AG10803 (cell line): ENCODE measurements at places on chromosomes 4 and X.

DNA sequence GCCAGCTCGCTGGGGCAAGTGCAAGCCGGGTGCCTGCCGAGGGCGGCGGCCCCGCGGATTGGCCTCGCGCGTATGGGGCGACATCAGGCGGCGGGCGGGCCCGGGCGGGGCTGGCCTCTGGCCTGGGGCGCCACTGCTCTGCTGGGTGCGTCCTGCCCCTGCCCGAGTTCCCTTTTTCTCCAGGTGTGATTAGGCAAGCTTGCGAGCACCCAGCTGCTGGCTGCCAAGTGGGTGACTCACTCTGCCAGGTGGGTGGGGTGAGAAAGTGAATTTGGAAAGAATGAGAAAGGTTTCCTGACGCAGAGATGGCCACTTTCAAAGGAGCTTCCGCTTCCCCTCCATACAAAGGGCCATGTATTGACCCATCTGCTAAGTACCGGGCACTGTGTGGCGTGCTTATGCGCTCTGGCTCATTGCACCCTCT, 32.5 kb downstream of the FGFBP1 start:
- no peak for DNase-seq

- DNase-seq = no peak
Measured at GRCh38 chrX:72054779-72055489, 76.8 kb downstream of the RTL5 start.

DNA sequence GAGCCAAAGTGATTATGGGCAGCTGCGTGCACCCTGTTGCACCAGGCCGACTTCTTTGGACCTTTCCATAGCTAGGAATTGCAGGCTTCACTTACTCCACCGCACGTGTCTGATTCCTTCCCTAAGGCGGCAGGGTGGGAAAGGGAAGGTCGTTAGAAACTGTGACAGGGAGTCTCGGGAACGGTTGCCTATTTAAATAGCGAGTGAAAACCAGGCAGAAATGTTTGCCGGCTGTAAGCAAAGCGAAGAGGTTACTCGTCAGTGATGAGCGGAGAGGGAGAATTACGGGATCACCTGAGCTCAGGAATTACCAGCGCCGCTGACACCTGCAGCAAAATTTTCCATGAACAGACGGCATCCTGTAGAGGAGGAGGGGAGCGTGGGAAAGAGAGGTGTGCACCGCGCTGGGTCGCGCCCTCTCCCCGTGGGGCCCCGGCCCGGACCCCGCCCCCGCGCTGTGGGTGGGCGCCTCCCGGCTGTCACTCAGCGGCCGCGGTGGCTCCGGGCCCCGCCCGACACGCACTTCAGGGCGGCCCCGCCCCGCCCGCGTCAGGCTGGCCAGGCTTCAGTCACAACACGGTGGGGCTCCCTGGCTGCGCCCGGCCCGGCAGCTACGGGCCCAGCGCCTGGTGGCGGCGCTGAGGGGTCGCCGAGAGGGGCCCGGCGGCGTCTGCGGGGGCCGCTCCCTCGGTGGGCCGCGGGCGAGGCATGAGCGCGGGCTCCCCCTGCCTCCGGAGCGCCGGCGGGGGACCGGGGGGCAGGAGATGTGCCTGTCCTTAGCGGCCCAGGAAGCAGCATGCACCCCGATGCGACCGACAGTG, at the start of gene SNX25:
TSS of gene SNX25 (plus strand) at position 568 of the 821 bp plus-strand sequence. CDS start at position 797, 229 bp downstream.
- peak; percentile 64 for DNase-seq

DNA sequence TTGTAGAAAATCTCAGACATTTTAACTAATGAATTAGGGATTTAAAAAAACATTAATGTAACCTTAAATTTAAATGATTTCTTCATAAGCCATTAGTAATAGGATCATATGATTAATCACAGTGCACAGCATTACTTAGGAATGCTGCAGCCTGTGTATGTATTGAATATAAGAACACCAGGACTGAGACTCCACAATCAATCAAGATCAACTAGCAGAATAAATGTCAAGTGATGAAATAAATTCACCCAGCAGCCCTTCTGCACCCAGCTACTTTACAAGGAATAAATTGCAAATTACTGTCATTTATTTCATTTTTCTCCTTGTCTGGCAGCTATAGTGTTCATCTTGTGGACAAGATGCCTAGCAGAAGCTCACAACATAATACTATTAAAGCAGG, 46.5 kb downstream of the NEIL3 start:
- no peak for DNase-seq

GRCh38 chr4:38209654-38210053, 249.5 kb downstream of the PTTG2 start:
- no peak for DNase-seq

DNA sequence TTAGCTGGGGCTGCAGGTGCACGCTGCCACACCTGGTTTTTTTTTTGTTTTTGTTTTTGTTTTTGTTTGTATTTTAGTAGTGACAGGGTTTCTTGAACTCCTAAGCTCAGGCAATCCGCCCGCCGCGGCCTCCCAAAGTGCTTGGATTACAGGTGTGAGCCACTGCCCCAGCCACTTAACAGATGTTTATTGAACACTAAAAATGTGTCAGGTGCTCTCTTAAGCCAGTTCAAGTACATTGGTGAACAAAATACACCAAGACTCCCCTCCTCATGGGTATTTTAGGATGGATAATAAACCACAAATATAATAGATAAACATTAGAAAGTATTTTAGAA, 69.9 kb downstream of the TRAPPC11 start:
- no peak for DNase-seq

DNA sequence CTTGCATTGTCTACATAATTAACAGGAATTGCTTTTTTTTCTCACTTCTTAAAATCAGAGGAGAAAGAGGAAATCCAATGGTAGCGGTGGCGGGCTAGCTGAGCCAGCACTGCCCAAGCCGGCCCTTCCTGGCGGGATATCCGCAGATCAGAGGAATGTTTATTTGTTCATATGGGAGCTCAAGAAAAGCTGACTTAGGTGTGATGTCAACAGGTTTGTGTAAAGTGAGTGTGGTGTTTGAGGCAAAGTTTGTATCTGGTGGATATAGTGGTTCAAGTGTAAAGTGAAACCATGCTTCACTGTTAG, 466 bp upstream of the SLC39A8 start:
- no peak for DNase-seq

GRCh38 chrX:46587753-46588171, 14.2 kb downstream of the CHST7 start:
- DNase-seq = peak; percentile 13

- no peak for DNase-seq
Measured at GRCh38 chrX:154057791-154058190, 38.1 kb upstream of the IRAK1 start.

DNA sequence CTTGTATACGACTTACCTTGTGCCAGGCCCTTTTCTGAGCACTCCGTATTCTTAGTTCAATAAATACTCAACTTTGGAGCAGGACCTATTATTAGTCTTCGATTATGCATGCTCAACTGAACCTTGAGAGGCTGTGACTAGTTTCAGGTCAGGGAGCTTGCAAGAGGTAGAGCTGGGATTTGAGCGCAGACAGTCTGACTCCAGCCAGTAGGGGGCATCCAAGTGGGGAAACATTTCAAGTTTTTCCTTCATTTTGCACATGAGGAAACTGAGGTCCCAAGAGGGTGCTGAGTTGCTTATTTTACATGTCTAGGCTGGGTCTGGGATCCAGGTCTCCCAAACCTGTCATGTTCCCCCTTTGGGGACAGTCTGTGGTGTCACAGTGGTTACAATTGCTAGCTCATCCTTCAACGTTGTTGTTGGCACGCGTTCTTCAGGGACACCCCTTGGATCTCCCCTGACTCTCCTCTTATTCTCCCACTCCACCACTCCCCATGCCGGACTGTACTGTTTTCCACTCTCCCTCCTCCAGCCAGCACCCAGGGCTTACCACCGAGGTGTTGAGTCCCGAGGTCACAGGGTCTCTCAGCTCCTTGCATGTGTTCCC, 6.7 kb upstream of the PRICKLE3 start:
- DNase-seq = no peak

- DNase-seq = no peak
Measured at GRCh38 chrX:36609616-36610585, 398.3 kb upstream of the FAM47C start.

DNA sequence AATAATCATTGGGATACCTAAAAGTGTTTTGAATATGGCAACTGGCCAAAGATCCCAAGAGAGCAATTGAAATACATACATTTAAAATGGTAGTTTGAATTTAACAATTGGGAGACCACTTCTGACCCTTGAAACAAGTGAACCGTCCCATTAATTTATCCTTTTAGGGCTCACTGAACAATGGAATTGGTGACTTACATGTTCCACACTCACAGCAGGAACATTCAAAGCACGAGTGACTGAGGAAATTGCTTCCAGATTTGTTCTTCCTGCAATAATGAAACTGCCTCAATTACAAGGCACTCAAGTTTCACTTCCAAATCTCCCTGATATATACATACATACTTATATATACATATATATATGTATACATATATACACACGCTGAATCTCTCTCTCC, 20.6 kb downstream of the SLC39A8 start:
- peak; percentile 10 for DNase-seq

- DNase-seq = no peak
Measured at GRCh38 chrX:39766085-39766726, 331.6 kb downstream of the BCOR start.

GRCh38 chr4:87442889-87443288, 20.5 kb downstream of the NUDT9 start:
- no peak for DNase-seq

GRCh38 chrX:109813236-109813635, 80.2 kb upstream of the ACSL4 start:
- no peak for DNase-seq

DNA sequence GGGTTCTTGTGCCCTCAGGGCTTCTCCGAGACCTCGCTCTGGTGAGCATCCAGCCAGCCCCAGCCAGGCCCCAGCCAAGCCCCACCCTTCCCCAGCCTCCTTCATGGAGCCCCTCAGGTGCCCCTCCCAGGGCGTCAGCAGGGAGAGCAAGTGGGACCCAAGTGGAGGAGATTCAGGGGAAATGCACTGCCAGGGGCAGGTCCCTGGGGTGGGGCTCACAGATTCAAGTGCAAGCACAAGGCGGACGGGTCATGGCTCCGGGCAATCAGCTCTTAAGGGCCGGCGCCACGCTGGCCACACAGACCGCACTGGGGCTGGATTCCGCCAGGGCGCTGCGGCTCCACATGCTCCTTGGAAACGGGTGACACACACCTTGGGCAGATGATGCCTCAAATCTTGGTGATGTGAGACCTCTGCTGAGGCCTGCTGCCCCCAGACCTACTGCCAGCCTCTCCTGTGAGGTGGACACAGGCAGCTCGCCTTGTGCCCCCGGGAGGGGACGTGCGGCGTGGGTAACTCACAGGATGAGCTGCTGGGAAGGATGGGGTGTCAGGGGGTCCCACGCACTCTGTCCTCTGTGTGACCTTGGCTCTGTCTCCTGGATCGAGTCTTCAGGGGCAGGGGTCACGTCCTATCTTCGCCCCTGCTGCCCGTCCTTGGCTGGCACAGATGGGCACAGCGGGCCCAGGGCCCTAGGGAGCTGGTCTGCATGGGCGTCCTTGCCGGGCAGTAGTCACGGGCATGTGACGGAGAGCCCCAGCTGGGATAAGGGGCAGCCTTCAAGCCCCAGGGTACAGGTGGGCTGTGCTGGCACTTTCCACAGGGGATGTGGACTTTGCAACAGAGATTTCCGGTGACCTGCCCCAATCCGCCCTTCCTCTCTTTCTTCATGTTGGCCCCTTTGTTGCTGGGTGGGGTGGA, 17.1 kb downstream of the NAT8L start:
- no peak for DNase-seq

GRCh38 chr4:90081432-90082144, 45.6 kb upstream of the CCSER1 start:
- DNase-seq = no peak

DNA sequence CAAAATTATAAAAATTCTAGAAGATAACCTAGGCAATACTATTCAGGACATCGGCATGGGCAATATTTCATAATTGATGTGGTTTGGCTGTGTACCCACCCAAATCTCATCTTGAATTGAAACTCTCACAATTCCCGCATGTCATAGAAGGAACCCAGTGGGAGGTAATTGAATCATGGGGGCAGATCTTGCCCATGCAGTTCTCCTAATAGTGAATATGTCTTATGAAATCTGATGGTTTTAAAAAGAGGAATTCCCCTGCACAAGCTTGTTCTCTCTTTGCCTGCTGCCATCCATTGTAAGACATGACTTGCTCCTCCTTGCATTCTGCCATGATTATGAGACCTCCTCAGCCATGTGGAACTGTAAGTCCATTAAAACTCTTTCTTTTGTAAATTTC, 77.7 kb downstream of the DDX60 start:
- no peak for DNase-seq

GRCh38 chrX:39626749-39627148, 471.0 kb downstream of the BCOR start:
- DNase-seq = no peak

DNA sequence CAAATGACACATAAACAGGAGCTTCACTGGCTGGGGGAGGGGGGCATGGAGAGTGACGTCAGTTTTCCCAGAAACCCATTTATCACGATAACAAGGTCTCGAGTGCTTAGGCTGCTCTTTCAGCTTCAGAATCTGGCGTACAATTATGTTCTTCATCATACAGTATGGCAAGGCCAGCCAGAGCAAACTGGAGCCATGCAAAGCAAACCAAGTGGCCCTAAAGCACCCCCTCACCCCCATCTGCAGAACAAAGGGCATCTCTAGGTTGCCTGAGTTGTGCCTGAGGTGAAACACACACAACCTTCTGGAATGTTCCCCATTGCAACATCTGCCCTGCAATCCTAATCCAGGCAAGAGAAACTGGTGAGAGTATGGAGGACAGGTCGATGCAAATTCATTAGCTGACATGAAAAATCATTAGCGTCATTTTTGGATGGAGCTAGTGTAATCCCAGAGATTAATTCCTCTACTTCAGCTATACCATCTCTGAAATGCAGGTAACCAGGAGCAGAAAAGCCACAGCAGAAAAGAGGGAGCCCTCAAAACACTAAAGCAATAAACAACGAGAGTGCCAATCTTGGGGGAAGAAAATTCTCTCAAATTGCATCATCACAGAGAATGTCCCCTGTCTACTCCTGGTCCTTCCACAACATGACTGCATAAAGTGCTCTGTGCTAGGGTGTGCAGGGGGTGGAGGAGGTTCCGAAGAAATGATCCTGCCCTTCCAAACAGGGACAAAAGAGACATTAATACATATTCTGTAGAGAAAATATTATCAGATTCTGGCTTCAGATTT, 1.8 kb downstream of the SEPTIN6 start:
- DNase-seq = peak; percentile 59

GRCh38 chrX:11381464-11381863, 88.3 kb downstream of the AMELX start:
- DNase-seq = peak; percentile 59

DNA sequence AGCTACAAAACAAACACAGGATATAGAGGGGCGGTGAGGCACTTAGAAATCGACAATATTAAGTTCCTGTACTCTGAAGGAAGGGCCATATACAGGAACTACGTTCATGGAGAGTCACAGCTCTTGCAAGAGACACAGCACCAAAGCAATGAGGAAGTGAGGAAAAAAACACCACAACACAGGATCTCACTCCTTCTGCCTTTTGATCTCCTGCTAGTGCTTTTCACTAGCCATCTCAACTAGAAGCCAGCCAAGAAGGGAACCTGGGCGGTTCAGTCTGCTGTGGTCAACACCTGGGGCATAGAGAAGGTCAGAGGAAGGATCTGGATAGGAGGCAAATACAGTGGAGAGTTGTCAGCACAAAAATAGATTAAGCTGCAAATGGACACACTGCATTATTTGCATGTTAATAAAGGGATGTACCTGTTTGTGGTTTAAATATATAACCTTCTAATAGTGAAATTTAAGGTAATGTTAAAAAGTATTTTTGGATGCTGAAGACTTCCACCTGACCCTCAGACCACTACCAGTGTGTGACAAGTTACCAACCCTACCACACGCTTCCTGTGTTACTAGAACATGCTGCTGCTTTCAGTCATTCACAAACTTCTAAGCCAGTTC, 104.6 kb downstream of the DTHD1 start:
- DNase-seq = no peak

GRCh38 chrX:40473460-40474204, 107.1 kb upstream of the ATP6AP2 start:
- no peak for DNase-seq
